ENCODE measurements at places on chromosomes 7 and 10.

GRCh38 chr7:103702454-103702853, 256.4 kb upstream of the SLC26A5 start:
- DNase-seq: no peak

GRCh38 chr10:30671026-30671616, 41.6 kb upstream of the LYZL2 start:
- DNase-seq: peak; percentile 16

GRCh38 chr10:19833170-19833824, 17.1 kb downstream of the PLXDC2 start:
- DNase-seq: no peak

DNA sequence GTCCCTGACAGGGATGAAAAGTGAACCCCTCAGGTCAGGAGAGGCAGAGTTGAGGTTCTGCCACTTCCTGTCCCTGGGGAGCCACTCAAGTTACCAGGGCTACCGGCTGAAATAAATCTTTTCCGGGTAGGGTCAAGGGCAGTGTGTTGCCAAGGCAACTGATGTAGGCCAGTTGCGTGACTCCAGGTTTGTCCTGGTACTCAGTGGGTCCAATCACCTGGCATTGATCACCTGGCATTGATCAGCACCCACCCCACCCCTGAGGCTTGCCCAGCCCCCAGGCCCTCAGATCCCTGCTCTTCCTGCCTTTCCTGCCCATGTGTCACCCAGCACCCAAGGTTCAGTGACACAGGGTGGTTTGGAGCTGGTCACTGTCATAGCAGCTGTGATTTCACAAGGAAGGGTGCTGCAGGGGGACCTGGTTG, 5.9 kb downstream of the SAP25 start:
- DNase-seq: no peak

DNA sequence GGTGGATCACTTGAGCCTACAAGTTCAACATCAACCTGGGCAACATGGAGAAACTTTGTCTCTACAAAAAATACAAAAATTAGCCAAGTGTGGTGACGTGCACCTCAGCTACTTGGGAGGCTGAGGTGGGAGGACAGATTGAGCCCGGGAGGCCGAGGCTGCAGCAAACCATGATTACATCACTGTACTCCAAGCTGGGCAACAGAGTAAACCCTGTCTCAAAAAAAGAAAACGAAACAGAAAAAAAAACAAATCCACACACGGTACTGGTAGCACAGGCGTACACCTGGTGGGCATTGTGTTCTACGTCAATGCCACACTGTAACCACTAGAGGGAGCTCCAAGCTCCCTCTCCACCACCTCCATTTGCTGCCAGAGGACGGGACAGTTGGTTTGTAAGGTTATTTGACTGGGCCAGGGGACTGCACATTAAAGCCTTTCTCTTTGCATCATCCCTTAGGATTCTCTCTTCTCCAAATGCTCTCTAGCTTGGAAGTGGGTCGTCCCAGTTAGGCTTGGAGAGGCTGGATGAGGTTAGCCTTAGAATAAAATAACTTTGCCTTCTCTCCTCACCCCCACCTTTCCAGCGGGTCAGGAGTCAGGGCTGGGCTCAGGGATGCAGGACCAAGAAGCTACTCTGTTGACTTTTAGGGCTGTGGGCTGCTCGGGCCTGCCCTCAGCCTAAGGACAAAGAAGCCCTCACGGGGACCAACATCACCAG, 130.8 kb downstream of the SORBS1 start:
- DNase-seq: peak; percentile 30

- no peak for DNase-seq
Measured at GRCh38 chr7:135385209-135385608, 124.7 kb downstream of the CNOT4 start.

- DNase-seq: no peak
Measured at GRCh38 chr7:151888079-151889067, 11.5 kb upstream of the PRKAG2 start.

- DNase-seq: no peak
Measured at GRCh38 chr7:101595246-101595645, 33.9 kb downstream of the MYL10 start.

DNA sequence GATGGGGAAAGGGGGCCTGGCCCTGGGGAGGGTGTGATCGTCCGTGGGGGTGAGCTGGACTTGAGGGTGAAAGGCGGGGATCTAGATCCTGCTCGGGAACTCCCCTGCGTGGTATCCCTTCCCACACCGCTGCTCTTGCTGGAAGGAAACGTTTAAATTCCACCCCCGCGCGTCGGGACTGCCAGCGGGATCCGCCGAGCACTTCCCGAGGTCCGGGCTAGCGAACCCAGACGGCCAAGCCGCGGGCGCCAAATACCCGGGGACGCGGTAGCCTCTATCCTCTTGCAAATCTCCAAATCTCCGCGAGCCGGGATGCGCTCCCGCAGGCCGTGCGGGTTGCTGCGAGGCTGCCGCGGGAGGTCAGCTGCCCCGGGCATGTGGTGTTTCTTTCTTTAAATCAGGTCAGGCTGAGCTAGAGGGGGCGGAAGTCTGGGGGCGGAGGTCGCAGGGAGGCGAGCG, 904 bp downstream of the NPTX2 start:
- DNase-seq: no peak

GRCh38 chr7:133912916-133913697, 214.0 kb upstream of the LRGUK start:
- no peak for DNase-seq

- DNase-seq: no peak
Measured at GRCh38 chr10:80196270-80196949, 8.9 kb downstream of the ANXA11 start.

- DNase-seq: no peak
Measured at GRCh38 chr10:20334559-20334958, 518.3 kb downstream of the PLXDC2 start.

DNA sequence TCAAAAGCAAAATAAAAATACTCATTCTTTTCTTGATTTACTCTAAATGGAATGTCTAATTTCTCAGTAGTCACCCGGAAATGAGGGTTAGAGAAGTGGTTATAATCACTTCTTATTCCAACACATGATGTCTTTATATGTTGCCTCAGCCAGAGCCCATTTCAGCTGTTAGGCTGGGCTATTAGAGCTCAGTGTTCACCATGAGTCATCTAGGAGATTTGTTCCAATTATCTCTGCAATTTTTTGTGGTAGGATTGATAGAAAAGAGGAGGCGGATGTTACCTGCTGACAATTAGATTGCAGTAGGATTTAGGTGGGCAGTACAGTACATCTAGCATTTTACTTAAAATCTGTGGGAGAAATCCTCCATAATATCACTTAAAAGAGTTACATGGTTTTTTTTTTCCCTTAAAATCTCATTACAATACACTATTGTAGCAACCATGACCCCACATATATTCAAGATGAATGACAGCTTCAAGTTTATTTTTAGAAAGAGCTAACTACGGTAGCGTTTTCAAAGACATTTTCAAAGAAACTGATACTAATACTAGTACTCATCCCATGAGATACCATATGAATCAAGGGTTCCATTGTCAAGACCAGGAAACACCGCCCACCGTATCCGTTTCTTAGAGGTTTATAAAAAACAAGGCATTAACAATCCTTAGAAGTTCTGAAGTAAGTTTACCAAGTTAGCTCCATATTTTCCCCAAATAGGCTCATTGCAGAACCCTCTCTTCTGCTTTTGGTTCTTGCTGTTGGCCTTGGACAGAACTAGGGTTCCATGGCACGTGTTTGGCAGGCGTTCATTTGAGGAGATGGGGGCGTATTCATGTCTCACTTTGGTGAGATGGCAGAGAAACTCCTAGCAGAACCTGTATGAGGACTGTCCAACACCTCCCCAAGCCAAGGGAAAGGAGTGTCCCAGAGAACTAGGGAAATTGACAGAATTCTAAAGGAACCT, 10.4 kb downstream of the CPA2 start:
- DNase-seq: no peak

DNA sequence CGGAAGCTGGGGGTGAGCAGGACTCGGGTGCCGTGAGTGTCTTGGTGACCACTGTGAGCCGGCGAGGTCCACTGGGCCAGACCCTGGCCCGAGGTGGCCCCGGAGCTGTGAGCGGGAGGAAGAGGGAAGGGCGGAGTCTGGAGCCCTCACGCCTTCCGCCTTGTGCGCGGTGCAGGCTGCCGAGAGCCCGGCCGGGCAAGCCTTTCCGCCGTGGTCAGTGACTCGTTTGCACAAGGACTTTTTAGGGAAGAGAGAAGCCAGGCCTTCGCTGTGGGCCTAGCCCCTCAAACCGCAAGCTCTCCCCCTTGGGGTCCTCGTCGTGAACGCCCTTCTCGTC, 40.9 kb upstream of the ZNF32 start:
- DNase-seq: no peak

GRCh38 chr10:99548041-99548530, 15.3 kb downstream of the NKX2-3 start:
- DNase-seq: no peak

DNA sequence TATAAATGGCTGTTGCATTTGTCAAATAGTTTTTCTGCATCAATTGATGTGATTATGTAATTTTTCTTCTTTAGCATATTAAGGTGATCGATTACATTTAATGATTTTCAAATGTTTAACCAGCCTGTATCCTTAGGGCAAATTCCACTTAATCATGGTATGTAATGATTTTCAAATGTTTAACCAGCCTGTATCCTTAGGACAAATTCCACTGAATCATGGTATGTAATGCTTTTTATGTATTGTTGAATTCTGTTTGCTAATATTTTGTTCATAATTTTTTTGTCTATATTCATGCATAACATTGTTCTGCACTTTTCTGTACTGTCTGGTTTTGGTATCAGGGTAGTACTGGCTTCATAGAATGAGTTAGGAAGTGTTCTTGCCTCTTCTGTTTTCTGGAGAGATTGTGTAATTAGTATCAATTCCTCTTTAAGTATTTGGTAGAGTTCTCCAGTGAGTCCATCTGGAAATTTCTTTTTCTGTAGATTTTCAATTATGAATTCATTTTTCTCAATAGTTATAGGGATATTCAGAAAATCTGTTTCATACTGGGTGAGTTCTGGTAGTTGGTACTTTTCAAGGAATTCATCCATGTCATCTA, 393.2 kb upstream of the FOXK1 start:
- DNase-seq: no peak

DNA sequence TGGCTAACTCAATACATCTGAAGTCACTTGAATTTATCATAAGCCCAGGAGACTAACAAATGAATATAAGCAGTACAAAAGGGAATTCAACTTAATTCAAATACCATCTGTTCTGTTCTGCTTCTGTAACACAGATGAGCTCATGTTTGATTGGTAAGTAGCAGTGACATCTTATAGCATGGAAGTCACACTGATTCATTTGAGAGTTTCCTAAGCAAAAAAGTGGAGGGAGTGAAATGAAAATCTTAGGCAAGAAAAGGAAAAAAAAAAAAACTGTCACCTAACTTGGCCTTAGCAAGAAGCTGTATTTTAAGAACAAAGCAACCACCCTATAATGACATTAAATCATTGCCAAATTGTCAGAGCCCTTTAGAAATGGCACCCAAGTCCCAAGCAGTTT, 49.5 kb downstream of the SMURF1 start:
- no peak for DNase-seq

GRCh38 chr10:119177708-119178371, 772 bp downstream of the PRDX3 start:
- no peak for DNase-seq

DNA sequence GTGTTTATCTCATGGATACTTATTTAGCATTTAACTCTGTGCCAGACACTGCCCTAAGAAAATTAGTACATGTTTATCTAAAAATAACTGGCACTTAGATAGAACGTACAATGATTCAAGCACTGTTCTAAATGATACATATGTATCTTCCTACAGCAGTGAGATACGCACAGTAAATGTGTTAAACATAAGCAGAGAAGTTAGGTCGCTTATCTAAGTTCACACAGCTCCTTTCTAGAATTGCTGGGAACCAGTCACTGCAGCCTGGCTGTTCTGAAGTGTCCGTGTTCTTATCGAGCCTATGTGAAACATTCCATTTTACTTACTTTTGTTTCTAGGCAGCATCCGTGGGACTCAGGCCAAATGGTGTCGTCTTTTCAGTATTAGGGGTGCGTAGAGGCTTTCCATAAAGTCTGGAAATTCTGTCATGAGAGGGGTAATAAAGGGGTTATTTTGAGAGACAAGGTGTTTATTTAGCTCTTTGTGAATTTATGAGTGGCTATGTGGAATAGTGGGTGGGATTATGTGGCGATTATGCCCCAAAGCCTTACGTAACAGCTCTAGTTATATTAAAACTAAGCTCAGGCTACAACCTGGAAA, 186.9 kb downstream of the SND1 start:
- no peak for DNase-seq

DNA sequence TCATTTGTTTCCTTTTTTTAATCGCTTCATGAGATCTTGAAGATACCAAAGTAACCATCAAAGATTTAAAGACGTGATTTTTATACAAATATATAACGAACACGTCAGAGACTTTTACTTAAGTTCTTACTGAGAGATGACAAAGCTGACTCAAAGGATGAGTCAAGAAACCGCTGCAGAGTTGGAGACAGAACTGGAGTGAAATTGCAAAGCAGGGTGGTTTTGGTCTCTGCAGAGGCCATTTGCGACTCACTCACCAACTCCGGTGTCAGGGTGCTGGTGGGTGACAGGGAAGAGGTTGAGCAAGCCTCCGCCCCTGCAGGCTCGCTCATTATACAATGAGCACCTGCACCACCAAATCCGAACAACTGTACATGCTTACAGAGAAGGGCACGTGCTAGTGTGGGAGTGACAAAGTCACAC, 75.2 kb downstream of the DNAJB6 start:
- no peak for DNase-seq

Data from NCI-H748 treated with DMSO at 0.1 percent for 48 hours (cell line).